ENCODE measurements at places on chromosomes 6 and 20.
A peak's percentile ranks its signal among the peaks of the same experiment; 100 is the strongest.

DNA sequence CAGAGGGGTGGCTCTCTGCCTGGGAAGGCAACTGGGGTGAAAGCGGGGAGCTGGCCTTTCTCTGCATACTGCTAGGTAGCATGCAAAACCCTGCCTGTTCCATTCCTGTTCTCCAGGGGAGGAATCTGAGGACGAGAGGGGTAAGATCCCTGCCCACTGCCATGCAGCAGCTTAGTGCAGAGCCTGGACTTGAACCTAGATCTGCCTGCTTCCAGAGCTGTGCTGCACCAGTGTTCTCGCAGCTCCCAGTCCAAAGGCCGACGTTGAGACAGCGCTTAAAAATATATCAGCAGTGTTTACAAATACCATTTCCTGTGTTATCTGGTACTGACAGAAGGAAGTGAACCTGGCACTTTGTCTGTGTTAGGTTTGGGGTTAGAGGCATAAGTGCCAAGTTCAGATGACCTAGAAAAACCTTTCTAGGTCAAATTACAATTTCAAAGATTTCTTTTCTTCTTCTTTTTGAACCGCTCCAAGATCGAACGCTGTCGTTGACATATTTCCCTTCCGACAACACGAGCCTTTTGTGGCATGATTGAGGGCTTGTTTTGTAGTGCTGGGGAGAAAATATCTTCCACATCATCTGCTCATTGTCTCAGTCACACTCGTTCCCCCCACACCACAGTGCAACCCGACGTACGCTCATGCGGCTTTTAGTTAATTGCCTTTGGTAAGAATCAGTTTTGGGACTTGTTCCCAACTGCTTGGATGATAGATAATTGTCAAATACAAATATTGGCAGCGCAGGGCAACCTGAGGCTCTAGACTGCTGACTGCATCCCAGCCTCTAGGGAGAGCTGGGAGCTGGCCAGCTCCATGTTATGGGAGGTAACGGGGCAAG is 44.6 kb downstream of the TOX2 start:
- no peak for DNase-seq

DNA sequence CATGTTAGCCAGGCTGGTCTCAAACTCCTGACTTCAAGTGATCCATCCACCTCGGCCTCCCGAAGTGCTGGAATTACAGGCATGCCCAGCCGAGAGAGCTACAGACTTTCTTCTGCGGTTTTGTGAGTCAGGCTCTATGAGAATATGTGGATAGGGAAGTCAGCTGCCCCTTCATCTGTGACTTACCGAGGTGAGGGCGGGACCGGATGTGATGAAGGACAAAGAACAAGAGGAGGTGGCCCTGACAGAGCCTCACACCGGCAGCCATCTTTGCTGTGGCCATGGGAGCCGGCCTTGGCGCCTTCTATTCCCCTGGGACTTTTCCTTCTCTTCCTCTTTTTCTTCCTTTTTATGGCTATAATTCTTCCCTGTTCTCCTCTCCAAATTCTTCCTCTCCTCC is 67.0 kb downstream of the IYD start:
- DNase-seq = no peak

DNA sequence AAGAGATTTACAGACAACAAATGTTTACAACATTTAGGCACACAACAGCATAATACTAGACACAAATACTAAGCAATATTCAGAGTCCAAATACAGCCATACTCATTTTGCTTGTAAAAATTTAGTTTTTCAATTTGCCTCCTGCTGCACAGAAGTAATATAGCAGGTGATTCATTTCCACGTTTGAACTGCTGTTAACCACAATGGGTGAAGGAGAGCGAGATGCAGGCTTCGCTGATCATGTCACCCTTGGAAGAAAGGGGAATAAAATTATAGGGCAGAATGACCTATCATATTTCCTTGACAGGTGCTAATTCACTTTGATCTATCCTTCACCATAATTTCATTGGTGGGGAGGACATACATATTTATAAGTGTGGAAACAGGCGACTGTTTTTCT is 643.8 kb upstream of the AGPAT4 start:
- DNase-seq = no peak

DNA sequence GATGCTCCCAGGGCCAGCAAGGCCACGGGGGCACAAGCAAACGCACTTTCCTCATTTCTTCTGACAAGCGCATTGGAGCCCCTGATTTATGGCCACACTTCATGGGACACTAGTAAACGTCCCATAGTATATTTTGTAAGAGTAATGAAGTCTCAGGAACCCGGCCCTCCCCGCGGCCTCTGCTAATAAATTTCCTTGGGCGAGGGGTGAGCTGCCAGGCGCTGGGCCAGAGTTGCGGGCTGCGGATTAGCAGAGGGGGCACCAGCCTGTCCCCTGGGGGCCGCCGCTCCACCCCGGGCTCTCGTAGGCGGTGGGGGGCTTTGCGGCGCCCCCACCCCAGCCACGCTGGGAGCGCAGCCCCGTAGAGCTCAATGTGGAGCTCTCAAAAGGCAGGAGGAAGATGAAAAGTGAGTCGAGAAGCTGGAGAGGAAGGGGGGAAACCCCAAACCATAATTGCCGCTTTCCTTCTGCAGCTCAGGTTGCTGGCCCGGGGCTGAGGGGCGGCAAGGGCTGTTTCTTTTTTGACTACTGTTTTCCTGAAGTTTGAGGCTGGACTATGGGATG is 173.6 kb downstream of the CDC5L start:
- DNase-seq = no peak

DNA sequence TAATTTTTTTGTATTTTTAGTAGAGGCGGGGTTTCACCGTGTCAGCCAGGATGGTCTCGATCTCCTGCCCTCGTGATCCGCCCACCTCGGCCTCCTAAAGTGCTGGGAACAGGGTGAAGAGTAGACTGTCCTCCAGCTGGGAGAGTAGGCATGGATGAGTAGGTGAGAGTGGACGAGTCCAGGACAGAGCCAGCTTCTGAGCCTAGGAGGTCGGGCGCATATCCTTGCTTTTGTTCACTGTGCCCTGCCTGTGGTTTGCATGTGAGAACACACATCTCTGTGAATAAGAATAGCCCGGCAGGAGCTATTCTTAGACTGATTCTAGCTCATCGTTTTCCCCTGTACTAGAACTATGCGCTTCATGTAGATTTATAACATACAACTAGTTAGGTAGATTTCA is 78.3 kb downstream of the RPP40 start:
- peak; percentile 39 for DNase-seq

DNA sequence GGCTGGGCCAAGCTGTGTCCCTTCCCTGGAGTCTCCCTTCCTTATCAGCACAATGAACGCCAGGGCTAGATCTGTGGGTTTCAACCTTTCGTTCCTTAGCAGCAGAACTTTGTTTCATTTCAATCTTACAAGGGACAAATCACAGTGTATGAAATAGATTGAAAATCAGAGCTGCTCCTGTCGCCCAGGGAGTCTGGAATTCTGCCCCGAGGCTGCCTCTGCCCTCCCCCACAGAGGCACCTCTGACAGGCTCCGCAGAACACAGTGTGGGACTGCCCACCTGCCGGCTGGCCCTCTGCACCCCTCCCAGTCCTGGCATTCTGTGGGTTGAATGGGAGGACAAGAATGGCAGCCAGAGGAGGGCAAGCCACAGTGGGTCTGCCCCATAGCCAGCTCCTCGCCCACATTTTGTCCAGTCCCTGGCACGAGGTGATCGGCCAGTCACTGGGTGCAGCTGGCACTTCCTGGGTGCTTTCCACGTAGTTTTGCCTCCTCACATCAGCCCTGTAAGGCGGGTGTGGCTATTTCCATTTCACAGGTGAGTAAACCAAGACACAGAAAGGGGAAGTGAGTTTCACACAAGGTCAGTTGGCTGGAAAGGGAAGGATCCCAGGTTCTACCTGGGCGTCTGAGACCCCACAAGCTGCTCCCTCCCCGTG is 26.1 kb downstream of the MANBAL start:
- no peak for DNase-seq

DNA sequence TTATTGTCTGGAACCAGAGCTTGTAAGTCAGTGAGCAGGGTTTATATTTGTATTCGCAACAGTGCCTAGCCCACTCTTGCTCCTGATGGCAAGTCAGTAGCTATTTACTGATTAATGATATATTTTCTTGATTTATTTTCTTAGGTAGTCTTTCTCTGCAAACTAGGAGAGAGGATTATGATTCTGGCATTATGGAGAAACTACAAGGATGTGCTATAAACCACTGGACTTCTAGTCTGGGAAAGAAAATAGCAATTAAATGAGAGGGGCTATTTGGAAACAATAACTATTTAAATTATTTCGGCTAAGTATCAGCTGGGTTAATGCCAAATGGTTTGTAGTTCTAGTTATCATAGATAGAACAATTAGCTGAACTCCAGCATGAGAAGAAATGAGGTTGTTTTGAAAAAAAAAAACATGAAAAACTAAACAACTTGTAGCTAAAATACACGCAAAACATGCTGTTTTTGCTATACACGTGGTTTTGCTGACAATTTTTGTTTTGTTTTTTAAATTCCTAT is 304.9 kb upstream of the TCF21 start:
- DNase-seq = no peak

DNA sequence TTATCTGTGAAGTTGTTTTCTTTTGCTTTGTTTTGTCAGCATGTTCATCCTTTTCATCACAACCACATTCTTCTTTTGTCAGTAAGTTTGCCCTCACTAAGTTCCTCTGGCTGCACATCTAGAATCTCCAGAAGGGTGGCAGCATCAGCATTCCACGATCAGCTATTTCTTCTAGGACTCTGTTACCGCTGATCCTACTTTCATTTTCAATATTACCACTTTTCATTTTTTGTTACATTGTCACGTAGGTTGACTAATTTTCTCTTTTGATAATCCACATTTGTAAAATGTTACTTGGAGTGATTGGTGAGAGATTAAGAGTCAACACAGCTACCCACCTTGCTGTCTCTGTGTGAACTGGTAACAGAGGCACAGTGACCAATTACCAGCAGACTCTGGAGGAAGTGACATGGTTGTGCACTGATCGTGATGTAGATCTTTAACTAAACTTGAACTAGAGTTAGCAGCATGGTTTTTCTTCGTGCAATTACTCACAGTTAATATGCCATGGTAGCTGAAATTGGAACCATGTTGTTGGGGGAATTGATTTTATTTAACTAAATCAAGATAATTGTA is 307.9 kb upstream of the SLC35B3 start:
- DNase-seq = no peak

- DNase-seq = no peak
Observed at GRCh38 chr6:156804402-156804801, 27.2 kb downstream of the ARID1B start.

DNA sequence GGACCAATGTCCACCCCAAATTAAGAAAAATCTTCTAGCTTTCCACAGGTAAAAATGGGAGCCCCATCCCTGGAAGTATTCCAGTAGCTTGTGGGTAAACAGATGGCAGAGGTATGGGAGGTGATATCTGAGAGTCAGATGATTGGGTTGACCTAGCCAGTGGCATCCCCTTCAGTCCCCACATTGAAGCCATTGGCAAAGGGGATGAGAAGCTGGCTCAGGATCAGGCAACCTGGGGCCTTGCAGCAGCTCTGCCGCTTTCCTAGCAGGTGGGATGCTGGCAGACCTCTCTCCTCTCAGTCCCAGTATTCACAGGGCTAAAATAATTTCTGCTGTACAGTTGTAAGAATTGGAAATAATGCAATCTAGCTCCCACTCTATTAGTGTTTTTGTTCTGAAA is 108.9 kb upstream of the KCNG1 start:
- no peak for DNase-seq

- no peak for DNase-seq
Observed at GRCh38 chr6:90008189-90008907, 114.1 kb downstream of the GJA10 start.
